Stimulated activated CD8-positive, alpha-beta memory T cell treated with anti-CD3 and anti-CD28 coated beads, Interleukin-2, amount 100 ng/mL, for 1 hour (primary cell): ENCODE measurements at places on chromosomes 16 and 17.

- no peak for DNase-seq
Observed at GRCh38 chr17:83034525-83034924, 44.9 kb upstream of the METRNL start.

- DNase-seq = no peak
Observed at GRCh38 chr17:9986754-9987382, 81.8 kb upstream of the RCVRN start.

DNA sequence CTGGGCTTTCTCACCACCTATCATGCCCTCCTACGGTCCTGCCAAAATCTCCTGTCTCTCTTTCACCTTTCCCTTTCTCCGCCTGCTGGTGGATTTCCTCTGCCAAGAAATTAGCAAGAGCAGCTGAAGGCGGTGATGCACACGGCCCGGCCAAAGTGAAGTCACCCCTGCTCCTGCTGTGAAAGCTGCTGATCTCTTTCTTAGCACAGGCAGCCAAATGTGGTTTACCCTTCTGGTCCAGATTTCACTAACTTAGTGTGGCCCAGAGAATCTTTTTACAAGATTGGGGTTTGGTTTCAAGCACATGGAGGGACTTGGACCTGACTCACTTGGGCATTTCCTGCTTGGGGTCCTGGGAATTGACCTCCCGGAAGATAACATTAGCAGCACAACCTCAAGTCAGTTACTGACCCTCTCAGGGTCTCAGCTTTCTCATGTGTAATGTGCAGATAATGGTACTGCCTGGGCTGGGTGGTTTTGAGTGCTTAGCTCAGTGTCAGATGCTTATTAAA, 155.7 kb downstream of the SOCS1 start:
- DNase-seq = no peak

DNA sequence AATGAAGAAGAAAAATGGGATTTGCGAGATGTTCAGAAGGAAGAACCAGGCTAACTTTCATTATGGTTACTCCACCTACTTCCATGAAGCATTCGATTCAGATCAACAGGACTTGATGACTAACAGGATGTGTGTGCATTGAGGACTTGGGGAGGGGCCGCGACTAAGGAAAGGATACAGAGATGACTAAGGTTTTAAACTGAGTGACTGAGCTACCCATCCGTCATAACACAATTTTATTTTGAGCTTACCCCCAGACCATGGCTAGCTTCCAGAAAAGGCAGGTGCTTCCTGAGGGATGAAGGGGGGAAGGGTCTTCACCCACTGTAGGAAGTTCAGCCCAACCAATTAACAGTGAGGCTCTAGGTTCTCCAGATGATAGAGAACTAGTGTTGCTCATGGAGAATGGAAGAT, 2.5 kb upstream of the CDYL2 start:
- DNase-seq = no peak

- DNase-seq = no peak
Observed at GRCh38 chr17:37605813-37606505, 3.3 kb downstream of the SYNRG start.

- DNase-seq = no peak
Observed at GRCh38 chr17:77027271-77027889, 113.4 kb upstream of the SEC14L1 start.

DNA sequence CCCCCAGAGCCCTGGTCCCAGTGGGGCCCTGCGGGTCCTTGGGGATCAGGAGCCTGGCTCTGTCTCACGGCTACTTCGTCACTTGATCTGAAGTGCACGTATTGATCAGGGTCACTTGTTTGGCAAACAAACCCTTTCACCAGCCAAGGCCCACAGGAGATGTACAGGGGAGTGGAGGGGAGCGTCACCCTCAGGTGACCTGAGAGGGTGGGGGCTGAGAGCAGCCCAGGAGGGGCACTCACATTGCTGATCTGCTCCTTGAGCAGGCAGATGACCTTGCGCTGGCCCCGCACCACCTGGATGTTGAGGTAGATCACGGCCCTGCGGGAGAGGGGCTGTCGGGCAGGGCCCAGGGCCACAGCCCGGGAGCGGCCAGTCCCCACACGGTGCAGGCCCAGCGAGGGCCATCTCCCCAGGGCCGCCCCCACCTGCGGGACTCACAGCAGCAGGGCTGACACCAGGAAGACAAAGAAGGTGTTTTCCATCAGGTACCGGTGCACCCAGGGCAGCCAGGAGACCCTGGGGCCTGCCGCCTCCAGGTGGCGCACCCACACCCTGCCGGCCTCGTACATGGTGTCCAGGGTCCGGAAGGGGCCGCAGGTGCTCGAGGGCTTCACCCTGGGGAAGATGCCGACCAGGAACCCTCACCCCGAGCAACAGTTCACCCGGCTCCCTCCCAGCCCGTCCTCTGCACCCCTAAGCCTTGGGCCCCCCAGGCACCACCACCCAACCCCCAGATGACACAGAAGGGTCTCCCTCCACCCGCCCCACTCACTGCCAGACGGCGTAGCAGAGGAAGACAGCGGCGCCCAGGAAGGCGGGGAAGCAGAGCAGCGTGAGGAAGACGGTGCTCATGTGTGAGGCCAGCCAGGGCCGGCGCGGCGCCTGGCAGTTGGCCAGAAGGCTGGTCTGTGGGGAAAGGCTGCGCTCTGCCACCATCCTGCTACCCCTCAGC, 11.3 kb downstream of the TMC6 start:
- DNase-seq = no peak

GRCh38 chr16:28204204-28204603, 7.6 kb downstream of the XPO6 start:
- no peak for DNase-seq

DNA sequence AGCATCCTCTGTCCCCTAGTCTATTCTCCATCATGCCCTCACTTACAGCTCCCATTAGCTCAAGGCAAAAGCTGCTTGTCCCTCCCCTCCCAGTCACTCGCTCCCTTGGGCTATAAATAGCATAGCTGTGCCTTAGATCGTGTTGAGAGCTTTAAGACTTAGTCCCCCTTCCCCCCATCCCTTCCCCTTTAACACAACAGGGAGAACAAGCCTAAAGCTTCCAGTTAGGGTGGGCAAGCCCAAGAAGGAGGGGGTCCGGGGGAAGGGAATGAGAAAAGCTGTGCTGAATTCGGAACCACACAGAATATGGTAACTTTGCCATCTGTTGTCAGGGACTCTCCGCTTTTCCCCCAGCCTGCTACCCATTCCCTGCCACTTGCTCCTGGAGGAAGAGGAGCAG, 4.9 kb upstream of the HIGD1B start:
- DNase-seq = no peak

DNA sequence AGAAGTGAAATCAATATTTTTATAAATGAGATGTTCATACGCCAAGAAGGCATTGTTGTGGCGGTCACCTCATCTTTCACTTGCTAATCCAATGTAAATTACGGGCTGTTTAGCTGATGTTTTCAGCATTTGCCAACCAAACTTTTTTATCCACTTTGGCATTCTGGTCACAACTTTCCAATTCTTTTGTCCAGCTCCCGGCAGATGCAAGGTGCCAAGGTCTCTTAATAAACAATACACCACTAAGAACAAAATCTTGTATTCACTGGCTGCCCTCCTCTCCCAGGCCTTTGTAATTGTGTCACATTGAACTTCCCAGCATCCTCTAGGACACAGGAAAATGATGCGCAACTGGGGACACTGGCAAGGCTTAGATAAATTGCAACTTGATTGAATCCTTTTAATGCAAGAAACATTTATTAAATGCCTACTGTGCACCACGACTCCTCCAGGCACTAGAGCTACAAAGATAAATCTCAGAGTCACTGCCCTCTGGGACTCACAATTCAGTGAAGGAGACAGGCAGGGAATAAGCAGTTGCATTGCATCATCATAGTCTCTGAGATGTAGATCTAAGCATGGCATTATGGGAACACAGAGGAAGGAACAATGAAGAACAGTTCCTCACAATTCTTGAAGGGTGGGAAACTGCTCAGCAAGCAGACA, 165.4 kb upstream of the C16orf82 start:
- no peak for DNase-seq

DNA sequence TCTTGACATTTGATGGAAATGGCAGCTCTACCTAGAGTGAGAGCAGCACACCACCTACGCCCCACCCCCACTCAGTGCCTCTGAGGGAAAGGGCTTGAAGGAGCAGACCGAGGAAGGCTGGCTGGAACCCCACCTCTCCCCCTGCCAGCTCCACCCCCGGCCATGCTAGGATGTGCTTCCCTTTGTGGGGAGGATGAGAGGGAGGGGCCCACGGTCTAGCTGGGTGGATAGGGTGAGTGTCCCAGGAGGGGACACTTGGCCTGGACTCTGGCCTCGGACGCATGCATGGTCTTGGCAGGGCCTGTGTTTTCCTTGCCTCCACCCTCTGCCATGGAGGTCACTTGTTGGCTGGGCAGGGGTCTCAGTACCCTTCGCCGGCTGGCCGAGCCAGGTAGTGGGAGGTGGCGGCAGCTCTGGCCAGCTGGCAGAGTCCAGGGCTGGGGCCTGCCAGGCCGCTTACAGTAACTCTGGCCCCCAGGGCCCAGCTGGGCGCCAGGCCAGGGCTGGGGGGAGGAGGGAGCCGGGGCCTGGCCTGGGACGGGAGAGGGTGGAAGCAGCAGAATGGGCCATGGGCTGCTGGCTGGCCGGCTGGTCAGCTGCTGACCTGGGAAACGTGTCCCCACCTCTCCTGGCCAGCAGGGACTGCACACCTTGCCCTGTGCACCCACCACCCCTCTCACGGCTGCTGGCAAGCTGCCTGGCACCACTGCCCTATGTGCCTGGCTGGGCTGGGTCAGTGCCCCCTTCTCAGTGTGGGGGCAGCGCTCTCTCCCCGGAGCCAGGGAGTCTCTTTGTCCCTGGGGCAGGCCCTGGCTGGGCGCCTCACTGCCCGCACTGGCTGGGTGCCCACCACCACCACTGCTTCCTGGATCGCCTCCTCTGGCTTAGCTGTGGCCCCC, 23.0 kb downstream of the RARA start:
- DNase-seq = no peak

DNA sequence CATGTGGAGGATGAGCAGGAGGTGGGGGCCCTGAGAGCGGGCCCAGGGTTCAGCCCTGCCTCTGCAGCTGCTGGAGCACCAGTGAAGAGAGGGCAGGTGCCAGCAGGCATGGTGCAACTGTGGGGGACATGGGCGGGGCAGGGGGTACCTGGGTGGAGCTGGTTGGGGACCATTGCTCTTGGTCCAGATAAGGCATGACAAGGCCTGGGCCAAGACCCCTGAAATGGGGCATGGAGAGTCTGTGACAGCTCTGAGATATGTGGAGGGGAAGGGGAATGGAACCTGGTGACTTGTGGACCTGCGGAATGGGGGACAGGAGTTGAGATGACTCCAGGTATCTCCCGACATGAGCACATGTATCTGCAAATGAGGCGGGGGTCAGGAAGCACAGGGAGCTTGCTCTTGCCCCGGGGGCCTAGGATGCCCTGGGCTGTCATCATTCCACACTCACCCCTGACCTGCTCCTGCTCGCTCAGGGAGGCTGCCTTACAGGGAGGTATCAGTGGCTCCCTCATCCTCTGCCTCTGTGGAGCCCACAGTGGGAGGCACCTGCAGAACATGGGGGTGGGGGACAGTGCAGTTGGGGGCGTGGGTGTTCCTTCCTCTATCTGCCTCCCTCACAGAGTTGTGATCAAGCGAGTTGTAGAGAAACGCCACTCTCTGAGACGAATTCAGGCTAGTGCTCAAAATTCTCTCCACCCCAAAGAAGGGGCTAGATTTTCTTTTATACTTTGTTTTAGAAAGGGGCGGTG, 40.2 kb downstream of the TMEM235 start:
- no peak for DNase-seq

DNA sequence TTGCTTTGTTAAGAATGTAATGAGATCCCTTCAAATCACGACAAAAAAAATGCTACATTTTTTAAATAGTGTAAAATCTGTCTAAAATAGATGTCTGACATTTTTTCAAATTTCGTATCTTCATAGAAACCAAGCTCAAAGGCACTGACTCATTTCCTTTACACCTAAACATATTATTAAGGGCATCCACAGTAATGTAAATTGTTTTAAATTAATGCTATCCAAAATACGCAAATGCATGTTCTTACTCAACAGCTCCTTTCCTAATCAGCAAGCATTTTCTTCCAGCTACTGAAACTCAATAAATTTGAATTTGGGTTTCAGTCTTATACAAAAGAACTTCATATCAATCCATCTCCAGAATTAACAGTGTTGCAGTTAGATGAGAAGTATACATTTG, 4.3 kb downstream of the C16orf87 start:
- DNase-seq = no peak

DNA sequence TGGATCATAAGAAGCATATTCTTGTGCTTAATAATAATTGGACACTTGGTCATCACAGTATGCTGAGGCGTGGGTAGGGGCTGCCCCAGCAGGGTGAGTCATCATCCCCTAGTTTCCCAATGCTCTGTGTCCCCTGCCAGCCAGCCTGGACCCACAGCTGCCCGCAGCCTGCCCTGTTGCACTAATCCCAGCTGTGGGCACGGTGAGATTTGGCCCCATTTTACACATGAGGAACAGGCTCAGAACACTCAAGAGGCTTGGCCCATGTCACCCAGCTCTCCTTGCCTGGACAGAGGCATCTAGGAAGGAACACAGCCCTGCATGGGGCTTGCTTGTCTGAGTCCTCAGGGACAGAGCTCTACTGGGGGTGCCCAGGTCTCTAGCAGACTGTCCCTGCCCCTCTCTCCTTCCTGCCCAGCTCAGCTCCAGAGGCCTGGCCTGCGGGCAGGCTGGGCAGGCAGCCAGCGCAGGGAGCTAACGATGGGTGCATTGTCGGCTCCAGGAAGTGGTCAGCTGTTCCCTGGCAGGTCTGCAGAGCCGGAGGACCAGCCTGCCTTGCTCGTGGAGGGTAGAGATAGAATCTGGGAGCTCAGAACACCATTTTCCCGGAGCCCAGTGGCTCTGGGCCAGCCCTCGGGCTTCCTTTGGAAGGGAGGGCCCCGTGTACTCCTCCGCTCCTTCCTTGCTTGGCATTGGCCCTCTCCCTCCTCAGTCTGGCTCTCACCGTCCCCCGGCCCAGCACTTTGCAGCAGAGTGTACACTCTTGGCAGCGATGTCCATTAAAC, 189.4 kb downstream of the RAB11FIP4 start:
- DNase-seq = no peak

GRCh38 chr17:12857592-12857991, 68.3 kb downstream of the ARHGAP44 start:
- no peak for DNase-seq

DNA sequence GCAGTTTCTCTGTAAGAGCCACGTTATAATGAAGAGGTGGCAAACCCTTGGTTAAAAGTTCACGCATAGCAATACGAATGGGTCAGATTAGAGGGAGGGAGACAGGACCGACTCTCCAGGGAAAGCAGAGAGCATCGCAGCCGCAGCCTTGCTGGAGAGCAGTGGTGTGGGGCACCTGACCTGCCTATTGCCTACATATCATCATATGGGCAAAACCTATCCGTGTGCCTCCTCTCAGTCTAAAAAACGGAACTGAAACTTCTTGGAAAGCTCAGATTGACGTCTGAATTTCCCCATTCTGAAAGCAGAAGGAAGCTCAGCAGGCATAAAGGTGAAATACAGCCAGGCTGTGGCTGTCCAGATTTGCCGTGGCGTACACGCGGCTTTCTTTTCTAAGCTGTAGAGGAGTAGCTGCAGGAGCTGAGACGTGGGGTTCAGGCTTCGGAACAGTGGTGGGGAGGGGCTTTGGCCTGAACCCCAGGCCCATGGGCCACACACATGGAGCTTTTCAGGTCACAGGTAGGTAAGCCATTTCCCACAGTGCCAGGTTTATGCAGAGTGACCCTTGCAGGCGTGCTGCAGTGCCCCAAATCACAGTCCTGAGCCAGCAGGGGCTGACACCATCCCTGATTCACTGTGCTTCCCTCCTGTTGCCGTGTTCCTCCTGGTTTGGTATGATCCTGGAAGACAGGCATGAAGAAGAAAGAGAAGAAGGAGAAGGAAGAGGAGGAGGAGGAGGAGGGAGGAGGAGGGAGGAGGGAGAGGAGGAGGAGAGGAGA, 41.6 kb upstream of the TNRC6C start:
- DNase-seq = no peak
